ENCODE measurements at places on chromosomes 4 and X.

DNA sequence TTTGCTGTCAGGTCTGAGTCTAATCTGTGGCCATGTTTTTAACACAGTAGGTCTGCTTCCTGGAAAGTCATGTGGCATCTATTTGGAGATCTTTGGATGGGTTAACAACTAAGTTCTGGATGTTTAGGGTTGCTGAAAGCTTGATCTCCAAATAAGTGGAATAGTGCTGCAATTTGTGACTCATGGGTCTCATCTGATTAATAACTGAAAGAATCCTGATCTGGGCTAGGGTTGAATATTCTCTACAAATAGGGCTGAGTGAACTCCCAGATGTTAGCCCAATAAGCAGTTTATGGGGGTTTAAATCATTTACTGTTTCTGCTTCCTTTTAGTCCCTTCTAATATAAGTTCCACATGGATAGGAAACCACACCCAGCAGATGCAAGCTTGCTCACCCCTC, 23.1 kb downstream of the CT47C1 start:
- no peak for DNase-seq

DNA sequence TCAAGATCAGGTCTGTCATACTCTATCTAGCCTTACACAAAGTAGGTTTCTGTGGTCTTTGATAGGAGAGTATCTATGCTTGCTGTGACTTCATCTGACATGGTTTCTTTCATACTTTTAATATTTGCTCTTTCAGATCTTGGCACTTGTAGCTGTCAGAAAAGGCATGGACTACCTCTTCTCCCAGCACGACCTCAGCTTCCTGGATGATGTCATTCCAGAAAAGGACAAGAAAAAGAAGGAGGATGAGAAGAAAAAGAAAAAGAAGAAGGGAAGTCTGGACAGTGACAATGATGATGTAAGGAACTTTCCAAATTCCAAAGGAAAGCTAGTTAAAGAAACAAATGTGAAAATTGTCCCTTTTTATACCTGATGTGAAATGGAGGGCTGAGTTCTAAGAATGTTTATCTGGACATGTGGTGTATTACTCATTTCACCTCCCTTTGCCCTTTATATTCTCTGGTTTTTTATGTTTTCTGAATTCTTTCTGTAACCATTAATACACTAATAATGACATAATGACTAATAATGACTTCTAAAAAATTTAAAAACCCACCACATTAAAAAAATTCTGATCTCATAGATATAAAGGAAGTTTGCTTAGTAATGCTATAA, 221.2 kb downstream of the SLC4A4 start:
- no peak for DNase-seq

DNA sequence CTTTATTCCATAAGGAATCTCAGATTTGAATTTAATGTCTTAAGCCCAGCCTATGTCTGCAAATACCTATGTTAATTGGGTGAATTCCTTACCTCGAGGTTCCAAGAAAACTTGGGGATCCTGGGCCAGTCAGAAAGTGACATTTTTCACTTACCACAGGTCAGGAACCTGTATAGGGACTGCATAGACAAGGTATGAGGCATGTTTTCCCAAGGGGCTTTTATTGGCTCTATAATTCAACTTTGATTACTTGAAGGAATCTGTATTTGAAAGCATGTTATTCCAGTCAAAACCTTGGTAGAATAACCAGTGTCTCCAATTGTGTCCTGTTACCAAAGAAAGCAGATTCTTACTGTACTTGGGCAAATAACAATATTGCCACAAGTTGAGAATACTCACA, 8.5 kb upstream of the MPP1 start:
- DNase-seq = no peak

DNA sequence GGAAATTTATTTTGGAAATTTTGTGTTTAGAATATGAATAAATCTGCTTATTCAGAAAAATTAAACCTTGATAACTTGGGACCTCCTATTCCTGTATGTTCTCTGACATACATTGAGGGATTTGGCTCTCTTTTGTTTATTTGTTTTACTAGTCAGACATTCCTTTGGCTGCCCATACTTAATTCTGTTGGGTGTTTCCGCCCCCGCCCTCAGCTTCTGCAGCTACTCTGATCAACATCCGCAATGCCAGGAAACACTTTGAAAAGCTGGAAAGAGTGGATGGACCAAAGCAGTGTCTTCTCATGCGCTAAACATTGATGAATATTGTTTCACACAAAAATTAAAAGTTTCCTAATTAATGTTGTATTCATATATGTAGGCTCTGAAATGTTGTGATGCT, 40.5 kb downstream of the RRAGB start:
- DNase-seq = no peak

- DNase-seq = no peak
These were observed 562.1 kb downstream of the TMA16 start for GRCh38 chr4:164056426-164057142.

DNA sequence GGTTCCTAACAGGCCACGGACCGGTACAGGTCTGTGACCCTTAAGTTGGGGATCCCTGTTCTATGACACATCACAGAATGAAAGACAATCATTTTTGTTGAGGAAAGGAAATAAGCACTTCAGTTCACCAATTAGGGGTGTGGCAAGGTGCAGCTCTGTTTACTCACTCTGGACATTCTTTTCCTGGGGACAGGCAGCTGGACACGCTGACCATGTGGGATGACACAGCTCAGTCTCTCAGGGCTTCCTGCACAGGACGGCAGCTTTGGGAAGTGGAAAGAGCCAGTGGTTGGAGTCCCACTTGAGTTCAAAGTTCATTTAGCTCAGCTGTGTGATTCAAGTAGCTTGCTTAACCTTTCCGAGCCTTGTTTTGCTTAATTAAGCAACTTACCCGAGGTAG, 55.7 kb downstream of the NDNF start:
- no peak for DNase-seq

- no peak for DNase-seq
These were observed 125.4 kb upstream of the DMD start for GRCh38 chrX:33336783-33337182.

DNA sequence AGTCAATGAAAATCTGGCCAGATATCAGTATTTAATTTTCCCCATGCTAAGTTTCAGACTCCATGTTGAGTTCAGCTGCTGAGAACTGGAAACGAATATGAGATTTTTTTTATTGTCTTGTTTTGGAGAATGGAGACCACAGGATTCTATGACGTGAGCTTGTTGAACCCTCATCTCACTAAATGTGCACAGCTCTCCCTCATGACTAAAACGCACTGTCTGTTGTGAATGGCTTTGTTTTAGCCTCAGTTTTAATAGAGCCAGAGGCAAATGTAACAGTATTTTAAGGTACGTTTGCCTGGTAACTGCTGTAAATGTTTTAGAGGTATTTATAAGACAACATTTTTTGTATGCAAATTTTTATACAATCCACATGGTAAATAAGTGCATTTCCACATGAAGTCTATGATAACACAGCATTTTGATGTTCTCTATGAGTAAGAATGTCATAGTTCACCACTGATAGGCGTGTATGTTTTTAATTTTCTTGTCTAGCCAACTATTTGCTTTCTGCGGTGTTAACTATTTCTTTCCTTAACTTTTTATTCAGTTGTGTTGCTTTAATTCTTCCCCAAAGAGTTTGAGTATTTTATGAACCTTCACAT, 1159.3 kb upstream of the TENM3 start:
- DNase-seq = no peak

DNA sequence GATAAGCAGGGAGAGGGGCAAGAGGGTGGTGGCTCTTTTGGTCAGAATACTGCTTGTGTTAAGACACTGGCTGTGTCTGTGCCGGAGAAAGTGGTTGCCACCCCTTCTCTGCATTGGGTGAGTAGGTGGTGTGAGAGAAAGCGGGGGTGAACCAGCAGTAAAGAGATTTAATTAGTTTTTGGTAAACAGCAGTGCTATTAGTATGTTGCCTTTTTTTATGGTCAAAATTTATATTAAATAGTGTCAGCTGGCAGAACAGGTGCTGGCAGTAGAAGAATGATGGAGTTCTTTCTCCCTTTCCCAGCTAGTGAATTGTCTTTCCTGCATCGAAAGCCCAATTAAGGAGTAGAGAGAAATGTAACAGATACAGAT, 181.6 kb downstream of the LARP7 start:
- DNase-seq = no peak

- DNase-seq = no peak
These were observed 37.5 kb downstream of the HERC3 start for GRCh38 chr4:88629826-88630225.

GRCh38 chr4:13323921-13324320, 160.2 kb downstream of the RAB28 start:
- DNase-seq = no peak

- DNase-seq = no peak
These were observed 116.1 kb downstream of the PABPC4L start for GRCh38 chr4:134085496-134085895.

GRCh38 chr4:39324446-39324845, 41.7 kb downstream of the RFC1 start:
- DNase-seq = no peak

GRCh38 chr4:74283614-74284013, 24.7 kb upstream of the EPGN start:
- DNase-seq = no peak

Measured in activated CD8-positive, alpha-beta memory T cell treated with anti-CD3 and anti-CD28 coated beads for 1 hour (primary cell).